ENCODE measurements at places on chromosomes 5 and 9.
A peak's percentile ranks its signal among the peaks of the same experiment; 100 is the strongest.

DNA sequence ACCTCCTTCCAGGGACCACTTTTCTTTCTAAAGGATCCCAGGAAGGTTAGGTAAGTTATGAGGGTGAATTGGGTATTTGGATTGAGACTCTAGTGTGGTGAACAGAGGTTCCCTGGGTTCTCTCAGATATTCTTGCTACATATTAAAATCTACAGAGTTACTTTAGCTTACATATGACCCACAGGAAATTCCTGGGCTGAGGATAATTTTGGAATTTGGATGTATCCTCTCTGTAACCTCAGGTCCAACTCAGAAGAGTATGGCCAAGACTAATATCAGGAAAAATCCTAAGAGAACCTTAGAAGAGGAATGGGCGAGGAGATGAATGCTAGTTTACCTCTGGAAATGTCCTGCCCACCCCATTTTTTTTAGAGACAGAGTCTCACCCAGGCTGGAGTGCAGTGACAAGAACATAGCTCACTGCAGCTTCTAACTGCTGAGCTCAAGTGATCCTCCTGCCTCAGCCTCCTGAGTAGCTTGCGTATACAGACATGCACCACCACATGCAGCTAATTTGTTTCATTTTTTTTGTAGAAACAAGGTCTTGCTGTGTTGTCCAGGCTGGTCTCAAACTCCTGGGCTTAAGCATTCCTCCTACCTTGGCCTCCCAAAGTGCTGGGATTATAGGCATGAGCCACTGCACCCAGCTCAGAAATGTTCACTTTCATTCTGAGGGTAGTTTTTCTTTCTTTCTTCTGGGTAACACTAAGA lies 196.4 kb downstream of the ARHGEF28 start:
- DNase-seq: no peak

DNA sequence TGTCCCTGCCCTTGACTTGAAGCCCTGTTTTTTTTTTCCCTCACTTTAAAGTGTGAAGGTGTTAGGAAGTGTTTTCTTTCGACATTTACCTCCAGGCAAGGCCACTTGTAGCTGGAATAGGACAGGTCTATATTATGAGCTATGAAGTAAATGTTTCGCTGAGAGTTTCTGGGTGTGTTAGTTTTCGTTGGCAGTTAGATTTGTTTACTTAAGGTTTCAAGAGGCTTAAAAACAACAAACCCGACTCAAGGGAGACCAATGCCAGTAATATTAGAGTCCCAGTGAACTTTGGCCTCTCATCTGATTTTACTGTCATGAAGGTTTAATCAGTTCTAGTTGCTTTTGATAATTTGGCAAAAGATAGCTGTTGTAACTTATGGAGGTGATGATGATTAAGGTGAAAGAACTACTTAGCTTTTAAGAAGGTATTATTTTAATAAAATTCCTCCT lies 25.2 kb downstream of the OCLN start:
- no peak for DNase-seq

DNA sequence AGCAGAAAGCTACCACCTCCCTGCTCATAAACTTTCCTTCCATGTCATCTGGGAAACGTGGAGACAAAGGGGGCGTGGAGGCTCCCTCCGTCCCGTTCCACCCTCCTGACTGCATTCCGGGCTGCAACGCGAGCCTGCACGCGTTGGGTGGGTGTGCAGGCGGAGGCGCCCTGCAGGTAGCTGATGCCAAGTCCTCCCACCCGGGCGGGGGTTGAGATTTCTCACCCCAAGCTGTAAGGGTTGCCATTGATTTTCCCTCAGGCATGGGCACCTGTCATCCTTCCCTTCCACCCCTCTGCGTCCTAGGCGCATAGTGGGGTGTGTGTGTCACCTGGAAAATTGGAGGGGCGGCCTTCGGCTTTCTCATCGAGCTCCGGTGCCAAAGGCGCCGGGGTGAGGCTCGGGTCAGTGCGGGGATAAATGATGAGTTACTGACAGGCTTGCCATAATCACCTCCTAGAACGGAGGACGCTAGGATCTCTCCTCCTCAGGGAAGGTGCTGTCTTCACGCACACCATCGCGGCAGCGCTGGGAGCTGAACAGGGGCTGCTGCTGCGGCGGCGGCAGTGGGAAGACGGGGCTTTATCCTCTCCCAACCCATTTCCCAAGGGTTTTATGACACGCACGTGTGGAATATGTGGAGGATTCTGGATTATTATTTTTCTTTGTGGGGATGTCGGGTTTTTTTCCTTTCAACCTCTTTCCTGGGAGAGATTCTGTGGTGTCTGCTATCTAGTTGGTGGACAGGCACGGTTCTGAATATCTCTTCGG lies 973 bp downstream of the PLPPR1 start:
- no peak for DNase-seq

GRCh38 chr5:63959177-63959982 lies 2.9 kb downstream of the HTR1A start:
- no peak for DNase-seq

DNA sequence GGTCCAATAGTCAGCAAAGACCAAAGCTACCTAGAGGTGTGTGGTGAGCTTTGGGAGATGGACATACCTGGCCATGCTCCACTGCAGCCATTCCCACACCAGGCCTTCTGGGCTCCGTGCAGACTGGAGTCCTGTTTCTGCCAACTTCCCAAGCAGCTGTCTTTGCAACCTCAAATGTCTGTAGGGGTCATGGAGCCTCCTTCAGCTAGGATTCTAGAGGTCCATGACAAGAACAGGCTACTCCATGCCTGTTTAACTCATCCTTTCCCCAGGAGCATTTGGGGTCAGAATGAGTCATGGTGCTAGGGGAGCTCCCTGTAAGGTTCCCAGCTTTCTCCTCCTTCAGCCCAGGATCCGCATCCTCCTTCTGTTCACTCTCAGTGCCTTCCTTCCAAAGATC lies 17.1 kb downstream of the VPS13A start:
- no peak for DNase-seq

DNA sequence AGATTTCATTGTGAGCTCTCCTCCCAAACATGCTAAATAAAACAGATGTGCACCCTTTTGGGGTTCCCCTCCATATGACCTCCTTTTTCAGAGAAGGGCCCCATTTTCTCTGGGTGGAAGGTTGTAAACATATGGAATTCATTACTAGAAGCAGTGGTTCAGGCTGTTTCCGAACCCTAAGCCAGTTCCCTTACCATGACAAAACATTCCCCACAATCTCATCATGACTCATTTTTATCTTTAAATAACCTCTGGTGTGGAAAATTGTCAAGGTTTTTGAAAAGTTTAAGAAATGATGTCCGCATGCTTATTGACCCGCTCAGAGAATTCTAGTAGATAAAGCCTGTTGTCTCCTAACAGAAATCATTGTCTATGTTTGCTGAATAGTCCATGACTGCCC lies 127.3 kb upstream of the PIK3R1 start:
- DNase-seq: no peak

DNA sequence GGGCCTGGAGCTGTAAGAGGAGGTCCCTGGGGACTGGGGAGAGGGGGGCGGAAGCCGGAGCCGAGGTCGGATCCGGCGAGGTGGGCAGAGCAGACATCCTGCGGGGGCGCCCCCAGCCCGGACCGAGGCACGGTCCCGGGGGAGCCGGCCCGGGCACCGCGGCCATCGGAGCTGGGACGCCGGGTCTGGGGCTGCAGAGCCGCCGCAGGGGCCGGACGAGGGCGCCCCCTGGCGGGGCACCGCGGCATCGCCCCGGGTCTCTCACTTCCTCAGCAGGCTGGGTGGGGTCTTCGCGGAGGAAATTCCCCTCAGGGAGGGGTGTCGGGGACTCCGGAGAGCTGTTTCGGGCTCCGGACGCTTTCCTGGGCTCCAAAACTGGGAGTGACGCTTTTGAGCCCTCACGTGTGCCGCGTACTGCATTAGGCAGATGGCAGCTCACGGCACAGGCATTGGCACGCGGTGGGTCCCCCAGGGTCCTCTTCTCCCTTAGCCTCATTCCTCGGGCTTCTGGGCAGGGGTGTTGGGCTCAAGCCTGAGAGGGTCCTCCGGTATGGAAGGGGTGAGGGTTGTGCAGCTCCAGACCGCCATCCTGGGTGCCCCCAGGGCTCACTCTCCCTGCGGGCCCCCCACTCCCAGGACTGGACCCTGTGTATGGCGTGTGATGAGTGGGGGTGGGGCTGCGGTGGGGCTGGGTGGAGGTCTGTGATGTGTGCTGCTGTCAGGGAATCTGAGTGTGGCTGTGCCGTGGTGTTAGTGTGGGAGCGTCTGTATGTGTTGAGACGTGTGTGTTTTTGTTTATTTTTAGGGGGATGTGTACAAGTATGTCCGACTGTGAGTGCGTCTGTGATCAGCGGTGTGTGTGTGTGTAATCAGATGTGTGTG lies 29.6 kb downstream of the LHX2 start:
- peak; percentile 17 for DNase-seq

DNA sequence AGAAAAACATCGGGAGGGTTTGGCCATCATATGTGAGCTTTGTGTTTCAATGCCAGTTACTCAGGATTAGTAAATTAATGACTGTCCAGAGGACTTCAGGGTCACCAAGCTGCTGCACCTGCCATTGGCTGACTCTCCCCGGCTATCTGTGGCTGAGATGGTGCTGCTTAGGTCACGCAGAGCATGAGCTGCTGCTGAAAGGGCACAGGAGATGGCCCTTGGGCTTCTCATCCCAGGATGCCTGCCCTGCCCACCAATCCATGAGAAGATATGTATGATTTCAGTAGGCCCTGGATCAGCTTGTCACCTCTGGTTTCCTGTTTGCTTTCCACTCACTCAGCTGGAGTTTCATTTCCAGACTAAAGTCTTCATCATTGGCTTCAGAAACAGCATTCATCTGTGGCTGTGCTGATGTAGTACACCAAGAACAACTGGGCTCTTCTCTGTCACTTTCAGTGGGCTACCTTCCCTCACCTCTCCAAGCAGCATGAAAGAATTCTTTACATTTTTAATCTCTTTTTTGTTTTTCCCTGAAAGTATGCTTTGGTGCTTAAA lies 2.4 kb upstream of the CATSPER3 start:
- DNase-seq: no peak

DNA sequence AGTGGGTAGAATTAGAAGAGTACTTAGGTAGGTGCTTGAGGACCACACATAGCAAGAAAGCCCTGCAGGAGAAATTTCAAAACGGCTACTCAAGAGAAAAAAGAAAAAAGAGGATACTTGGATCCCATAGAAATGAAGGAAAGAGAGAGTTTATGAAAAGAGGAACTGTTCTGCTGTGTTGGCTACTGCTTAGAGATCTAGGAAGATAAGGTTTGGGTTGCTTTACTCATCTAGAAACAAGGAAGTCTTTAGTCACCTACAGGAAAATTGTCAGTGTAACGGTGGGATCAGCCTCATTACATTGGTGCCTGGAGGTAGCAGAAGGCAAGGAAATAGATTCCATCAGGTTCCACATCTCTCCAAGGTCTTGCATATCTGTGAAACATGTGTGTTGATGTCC lies 14.8 kb upstream of the C5orf46 start:
- no peak for DNase-seq

DNA sequence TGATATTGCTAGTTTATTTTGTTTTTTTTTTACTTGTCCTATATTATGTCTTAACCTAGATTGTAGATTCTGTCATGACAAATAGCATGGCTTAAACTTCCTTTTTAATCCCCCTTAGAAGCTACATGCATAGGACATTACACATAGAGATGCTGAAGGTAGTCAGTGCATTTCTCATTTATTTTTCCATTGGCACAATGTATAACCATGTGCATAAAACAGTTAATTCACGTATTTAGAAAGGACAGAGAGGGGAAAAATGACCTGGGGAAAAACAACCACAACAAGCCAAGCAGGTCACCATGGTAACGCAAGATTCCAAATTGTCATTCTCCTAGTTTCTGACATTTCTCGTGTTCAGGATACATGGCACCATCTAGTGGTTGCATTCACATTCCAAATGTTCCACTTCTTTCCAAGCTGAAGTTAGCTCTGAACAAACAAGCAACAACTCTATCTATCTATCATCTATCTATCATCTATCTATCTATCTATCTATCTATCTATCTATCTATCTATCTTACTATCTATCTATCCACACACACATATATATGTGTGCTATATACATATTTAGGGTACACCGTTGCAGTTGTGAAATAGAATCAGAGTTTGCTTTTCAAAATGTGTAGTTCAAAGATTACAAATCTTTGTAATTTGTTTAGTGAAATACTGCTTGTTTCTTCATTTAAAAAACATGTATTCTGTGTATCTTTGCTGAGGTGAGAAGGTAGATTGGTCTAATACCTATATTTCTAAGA lies 487.2 kb upstream of the ST8SIA4 start:
- DNase-seq: peak; percentile 16

GRCh38 chr5:65015767-65016166 lies 247.0 kb downstream of the CWC27 start:
- no peak for DNase-seq

- no peak for DNase-seq
Observed at GRCh38 chr5:111628901-111629300, 116.6 kb upstream of the STARD4 start.

DNA sequence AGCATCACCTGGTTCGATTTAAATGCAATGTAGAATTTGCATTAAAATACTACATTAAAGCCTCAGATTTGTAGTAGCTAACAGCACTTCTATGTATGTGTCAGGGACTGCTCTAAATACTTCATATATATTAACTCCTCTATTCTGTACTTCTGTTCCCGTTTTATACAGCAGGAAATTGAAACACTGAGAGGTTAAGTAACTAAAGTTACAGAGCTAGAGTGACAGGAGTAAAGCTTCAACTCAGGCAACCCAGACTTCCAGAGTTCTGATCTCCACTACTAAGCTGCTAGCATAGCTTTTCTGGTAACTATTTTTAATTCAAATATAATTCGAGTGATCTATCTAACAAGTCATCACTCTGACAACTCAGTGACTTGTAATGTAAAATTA lies 619 bp upstream of the APC start:
- no peak for DNase-seq

DNA sequence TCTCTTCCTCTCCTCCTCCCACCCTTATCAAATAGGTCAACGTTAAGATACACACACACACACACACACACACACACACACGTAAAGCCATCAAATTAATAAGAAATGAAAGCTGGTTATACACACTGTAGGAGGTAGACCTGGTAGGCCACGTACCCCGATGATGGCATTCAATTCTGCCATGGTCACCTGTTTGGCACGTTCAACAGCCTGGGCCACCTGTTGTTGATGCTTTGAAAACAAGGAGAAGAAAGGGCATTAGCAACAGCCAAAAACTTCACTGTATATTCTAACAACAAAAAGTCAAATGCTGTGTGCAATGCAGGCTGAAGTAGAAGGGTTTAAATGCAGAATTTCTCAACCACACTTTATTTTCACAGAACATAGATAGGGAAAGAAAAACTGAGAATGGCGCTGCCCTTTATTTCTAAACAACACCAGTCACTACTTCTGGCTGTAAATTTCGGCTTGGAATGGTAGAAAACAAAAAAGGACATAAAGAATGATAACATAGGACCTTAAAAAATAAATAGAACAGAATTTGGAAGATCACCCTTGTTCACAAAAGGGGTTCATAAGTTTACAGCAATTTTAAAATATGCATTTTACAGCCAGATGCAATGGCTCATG lies 37.2 kb downstream of the TLE1 start:
- no peak for DNase-seq

- no peak for DNase-seq
Observed at GRCh38 chr5:127650649-127651048, 1.8 kb downstream of the CTXN3 start.

GRCh38 chr5:32498484-32498883 lies 53.9 kb upstream of the ZFR start:
- no peak for DNase-seq
